ENCODE measurements at places on chromosomes 13 and 19.

DNA sequence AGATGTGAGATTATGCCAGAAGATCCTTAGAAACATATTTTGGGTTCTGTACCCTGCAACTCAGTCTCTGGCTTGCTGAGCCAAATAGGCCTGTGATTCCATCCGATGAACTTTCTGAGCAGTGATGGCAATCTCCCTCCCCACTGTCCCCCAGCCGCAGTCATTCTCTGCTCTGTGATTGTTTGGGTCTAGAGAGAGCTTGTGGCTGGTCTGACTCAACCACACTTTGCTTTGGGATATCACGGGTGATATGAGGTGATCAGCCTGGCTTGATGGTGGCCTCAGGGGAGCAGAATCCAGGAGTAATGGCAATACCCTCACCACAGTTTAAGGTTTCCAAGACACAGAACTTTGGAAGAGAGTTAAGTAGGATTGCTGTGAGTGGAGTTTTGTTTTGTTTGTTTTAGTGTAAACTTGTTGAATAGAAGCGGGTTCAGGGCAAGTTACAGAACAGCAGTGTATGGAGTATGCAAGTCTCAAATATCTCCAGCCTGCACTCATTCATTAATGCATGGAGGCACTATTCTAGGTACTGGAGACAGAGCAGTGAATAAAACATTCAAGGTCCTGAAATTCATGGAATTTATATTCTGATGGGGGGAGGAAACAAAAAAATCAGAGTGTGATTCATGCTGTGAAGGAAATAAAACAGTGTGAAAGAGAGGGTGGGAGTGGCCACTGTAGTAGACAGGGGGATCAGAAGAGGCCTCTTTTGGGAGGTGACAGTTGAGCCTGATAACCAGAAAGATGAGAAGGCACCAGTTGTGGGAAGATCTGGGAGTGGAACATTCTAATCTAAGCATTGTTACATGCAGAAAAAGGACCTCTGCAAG, 5.3 kb downstream of the SAMD4B start:
- DNase-seq = no peak

DNA sequence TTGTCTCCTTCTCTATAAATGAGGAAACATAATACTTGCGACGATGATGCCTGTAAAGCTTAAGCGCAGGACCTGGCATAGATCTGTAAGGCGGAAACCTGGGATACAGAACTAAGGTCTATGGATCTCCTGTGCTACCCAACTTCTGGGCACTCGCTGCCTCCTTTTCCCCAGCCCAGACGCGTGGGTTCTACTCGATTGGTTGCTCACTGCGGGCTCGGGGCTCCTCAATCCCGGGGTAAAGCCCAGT, 615 bp upstream of the PSMC4 start:
- DNase-seq = no peak

GRCh38 chr19:41456342-41456918, 13.5 kb downstream of the ERICH4 start:
- no peak for DNase-seq

GRCh38 chr19:18868380-18869022, 27.5 kb downstream of the CERS1 start:
- no peak for DNase-seq

Measured in liver (tissue), 10 donors.